ENCODE measurements at places on chromosomes 12 and 14.
A peak's percentile ranks its signal among the peaks of the same experiment; 100 is the strongest.

DNA sequence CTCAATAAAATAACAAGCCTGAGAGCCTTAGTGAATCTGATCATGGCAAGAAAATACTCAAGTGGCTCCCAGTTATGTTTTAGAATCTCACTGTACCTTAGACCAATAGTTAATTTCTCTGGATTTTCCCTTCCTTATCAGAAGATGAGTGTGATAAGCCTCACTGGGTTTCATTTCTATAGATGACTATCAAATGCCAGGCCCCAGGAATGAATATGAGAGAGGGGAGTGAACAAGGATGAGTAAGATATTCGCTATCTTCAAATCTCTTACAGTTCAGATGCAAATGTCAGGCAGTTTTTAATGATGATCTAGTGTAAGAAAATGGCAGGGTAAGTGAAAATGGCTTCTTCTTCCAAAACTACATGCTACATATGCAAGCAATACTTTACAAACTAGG lies 26.1 kb upstream of the OR10P1 start:
- H3K27me3 ChIP-seq: no peaks in the 10 kb centered on the region
- H3K4me3 ChIP-seq: no peak overlapping the region
- no peak overlapping the region for H3K27ac ChIP-seq
- no peaks in the 10 kb centered on the region for H3K36me3 ChIP-seq

DNA sequence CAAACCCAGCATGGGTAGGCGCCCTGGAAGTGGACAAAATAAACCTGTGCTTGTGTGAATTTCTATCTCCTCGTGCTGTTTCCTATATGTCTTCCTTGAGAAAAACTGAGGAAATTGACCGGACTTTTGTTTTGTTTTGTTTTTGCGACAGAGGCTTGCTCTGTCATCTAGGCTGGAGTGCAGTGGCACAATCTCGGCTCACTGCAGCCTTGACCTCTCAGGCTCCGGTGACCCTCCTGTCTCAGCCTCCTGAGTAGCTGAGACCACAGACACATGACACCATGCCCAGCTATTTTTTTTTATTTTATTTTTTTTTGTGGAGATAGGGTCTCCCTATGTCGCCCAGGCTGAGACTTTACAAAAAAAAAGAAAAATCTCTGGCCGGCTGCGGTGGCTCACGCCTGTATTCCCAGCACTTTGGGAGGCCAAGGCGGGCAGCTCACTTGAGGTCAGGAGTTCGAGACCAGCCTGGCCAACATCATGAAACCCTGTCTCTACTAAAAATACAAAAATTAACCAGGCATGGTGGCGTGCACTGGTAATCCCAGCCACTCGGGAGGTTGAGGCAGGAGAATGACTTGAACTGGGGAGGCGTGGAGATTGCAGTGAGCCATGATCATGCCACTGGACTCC lies 22.5 kb upstream of the MIA2 start:
- H3K4me1 ChIP-seq: no peaks in the 10 kb centered on the region
- H3K27me3 ChIP-seq: no peaks in the 10 kb centered on the region
- no peak for DNase-seq
- no peaks in the 10 kb centered on the region for H3K36me3 ChIP-seq
- no peak overlapping the region for H3K4me3 ChIP-seq

- no peak for DNase-seq
- no peaks in the 10 kb centered on the region for H3K27me3 ChIP-seq
- no peaks in the 10 kb centered on the region for H3K36me3 ChIP-seq
- H3K4me1 ChIP-seq: no peaks in the 10 kb centered on the region
Measured at GRCh38 chr14:104520620-104521410, 58.7 kb upstream of the C14orf180 start.

GRCh38 chr14:63855281-63855680 lies 2.5 kb downstream of the SYNE2 start:
- no peak for DNase-seq
- H3K27me3 ChIP-seq: no peaks in the 10 kb centered on the region
- H3K4me3 ChIP-seq: no peak overlapping the region
- H3K36me3 ChIP-seq: no peaks in the 10 kb centered on the region
- peaks cover 1% of the 10 kb centered on the region for H3K4me1 ChIP-seq

DNA sequence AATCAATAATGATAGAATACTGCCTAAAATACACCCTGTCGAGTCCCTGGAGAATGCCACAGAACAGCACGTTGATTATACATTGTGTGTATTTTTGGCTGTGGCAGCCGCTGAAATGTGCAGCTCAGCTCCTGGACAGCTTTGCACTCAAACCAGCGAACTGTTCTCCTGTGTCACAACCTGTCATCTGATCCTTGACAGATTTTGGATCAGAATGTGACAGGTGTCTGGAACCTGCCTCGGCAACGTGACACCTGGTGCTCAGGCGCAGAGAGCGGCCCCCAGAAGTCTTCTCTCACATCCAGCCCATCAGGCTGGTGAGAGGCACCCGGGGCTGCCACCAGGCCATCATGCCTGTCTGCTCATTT lies 19.3 kb downstream of the MVK start:
- no peak for DNase-seq
- peaks cover 12% of the 10 kb centered on the region for H3K36me3 ChIP-seq
- no peaks in the 10 kb centered on the region for H3K4me1 ChIP-seq
- H3K27ac ChIP-seq: no peak overlapping the region

DNA sequence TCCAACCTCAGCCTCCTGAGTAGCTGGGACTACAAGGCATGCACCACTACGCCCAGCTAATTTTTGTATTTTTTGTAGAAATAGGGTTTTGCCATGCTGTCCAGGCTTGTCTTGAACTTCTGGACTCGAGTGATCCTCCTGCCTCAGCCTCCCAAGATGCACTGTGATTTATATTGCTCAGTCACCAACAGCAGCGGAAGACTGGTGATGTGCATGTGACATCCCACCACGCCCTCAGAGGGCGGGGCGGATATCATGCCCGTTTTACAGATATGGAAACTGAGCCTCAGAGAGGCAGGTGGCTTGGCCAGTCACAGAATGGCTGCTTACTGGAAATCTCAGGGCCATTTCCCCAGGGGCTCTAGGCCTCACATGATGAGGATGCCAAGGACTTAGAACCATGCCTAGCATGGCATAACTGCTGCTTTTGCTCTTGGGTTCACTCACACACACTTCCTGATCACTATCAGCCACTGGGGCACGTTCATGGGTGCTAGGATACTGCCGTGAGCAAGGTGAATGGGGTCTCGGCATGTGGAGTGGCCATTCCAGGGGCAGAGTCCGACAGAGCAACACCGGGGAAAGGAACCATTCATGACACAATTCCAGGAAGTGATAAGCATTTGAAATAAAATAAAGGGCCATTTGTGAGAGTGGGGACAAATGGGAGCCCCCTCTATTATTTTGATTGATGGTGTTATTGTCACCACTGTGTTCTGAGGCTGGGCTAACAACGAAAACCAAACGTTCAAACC lies 31.9 kb downstream of the RBM19 start:
- H3K4me1 ChIP-seq: no peaks in the 10 kb centered on the region
- no peaks in the 10 kb centered on the region for H3K27me3 ChIP-seq
- DNase-seq: no peak
- no peak overlapping the region for H3K4me3 ChIP-seq

- no peaks in the 10 kb centered on the region for H3K27me3 ChIP-seq
- no peak for DNase-seq
- H3K36me3 ChIP-seq: peaks cover 5% of the 10 kb centered on the region
- H3K4me1 ChIP-seq: no peaks in the 10 kb centered on the region
- no peak overlapping the region for H3K27ac ChIP-seq
Measured at GRCh38 chr12:98646294-98647090, 1.4 kb downstream of the APAF1 start.

GRCh38 chr14:68941820-68942219 lies 37.3 kb downstream of the ACTN1 start:
- H3K27ac ChIP-seq: no peak overlapping the region
- peak; percentile 66 for DNase-seq
- H3K36me3 ChIP-seq: no peaks in the 10 kb centered on the region
- peaks cover 24% of the 10 kb centered on the region for H3K4me1 ChIP-seq
- no peaks in the 10 kb centered on the region for H3K27me3 ChIP-seq
- no peak overlapping the region for H3K4me3 ChIP-seq

DNA sequence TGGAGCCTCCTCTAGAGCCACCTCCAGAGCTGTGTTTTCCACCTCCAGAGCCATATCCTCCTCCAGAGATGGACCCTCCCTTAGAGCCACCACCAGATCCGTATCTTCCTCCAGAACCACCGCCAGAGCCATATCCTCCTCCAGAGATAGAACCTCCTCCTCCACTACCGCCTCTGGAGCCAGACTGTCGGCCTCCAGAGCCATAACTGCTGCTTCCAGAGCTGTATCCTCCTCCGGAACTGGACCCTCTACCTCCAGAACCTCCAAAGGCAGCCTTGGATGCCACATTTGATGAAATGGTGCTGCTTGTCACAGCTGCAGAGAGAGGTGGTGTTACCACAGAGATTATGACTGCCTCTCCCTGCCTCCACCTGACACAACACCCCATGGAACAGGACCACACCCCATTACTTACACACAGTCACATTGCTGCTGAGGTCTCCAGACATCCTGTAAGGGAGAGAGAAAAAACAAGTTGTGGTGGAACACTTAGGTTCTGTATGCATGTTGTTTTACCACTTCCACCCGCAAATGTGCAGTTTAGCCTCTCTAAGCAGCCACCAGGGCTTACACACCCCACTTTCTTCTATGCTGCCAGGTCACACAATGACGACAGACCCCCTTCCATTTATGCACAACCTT lies 6.8 kb downstream of the KRT2 start:
- no peak for DNase-seq
- no peaks in the 10 kb centered on the region for H3K4me1 ChIP-seq
- no peak overlapping the region for H3K27ac ChIP-seq
- no peak overlapping the region for H3K4me3 ChIP-seq

DNA sequence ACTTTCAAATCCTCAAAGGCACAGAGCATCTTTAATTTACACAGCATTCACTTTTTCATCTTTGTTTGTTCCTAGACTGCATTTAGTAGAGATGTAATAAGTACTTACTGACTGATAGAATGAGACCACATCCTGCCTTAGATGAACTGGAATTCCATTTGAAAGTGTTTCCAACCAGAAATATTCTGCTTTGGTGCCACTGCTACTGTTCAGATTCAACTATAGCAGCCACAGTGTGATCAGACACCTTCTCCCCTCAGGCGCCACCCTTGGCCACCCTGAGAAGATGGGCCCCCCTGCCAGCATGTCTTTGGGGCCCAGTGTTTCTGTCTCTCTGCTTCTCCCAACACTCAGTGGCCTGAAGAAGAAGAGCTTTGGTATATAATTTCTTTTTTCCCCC lies 449.1 kb downstream of the RAD51B start:
- peaks cover 1% of the 10 kb centered on the region for H3K4me1 ChIP-seq
- DNase-seq: no peak
- H3K27ac ChIP-seq: no peak overlapping the region
- no peaks in the 10 kb centered on the region for H3K36me3 ChIP-seq
- no peak overlapping the region for H3K4me3 ChIP-seq
- no peaks in the 10 kb centered on the region for H3K27me3 ChIP-seq

DNA sequence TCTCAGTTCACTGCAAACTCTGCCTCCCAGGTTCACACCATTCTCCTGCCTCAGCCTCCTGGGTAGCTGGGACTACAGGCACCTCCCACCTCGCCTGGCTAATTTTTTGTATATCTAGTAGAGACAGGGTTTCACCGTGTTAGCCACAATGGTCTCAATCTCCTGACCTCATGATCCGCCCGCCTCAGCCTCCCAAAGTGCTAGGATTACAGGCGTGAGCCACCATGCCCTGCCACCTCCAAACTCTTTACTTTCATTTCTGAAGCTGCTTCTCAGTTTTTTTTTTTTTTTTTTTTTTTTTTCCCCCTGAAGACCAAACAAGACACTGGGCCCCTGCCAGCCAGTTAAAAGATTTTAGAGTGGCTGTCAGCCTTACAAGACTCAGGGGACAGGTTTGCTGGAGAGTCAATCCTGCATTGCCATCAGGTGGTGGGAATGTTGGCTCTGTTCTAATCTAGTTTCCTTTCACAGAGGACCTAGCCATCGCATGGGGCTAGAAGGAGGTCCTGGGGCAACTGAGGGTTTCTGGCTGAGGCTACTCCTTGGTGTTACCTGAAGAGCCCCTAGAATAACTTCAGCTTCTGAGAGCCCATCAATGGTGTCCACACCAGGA lies 37.4 kb upstream of the HIGD1C start:
- no peak for DNase-seq
- H3K27me3 ChIP-seq: no peaks in the 10 kb centered on the region
- no peak overlapping the region for H3K4me3 ChIP-seq
- no peak overlapping the region for H3K27ac ChIP-seq
- H3K4me1 ChIP-seq: no peaks in the 10 kb centered on the region

DNA sequence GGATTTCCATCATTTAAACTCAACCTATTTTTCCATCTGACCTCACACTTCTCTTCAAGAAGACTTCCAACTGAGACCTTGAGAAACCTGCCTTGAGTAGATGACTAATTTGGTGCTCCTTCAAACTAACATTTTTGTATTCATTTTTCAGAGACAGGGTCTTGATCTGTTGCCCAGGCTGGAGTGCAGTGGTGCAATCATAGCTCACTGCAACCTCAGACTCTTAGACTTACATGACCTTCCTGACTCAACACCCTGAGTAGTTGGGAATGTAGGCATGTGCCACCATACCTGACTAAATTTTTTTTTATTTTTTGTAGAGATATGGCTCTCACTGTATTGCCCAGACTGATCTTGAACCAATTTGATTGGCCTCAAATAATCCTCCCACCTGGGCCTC lies 389.9 kb downstream of the PDZRN4 start:
- no peak for DNase-seq
- H3K4me3 ChIP-seq: no peak overlapping the region
- H3K27me3 ChIP-seq: no peaks in the 10 kb centered on the region
- peaks cover 1% of the 10 kb centered on the region for H3K4me1 ChIP-seq
- H3K36me3 ChIP-seq: no peaks in the 10 kb centered on the region

- peaks cover 1% of the 10 kb centered on the region for H3K4me1 ChIP-seq
- H3K36me3 ChIP-seq: no peaks in the 10 kb centered on the region
- no peak for DNase-seq
- no peak overlapping the region for H3K4me3 ChIP-seq
- no peaks in the 10 kb centered on the region for H3K27me3 ChIP-seq
Measured at GRCh38 chr12:8692573-8692972, 5.2 kb upstream of the RIMKLB start.

DNA sequence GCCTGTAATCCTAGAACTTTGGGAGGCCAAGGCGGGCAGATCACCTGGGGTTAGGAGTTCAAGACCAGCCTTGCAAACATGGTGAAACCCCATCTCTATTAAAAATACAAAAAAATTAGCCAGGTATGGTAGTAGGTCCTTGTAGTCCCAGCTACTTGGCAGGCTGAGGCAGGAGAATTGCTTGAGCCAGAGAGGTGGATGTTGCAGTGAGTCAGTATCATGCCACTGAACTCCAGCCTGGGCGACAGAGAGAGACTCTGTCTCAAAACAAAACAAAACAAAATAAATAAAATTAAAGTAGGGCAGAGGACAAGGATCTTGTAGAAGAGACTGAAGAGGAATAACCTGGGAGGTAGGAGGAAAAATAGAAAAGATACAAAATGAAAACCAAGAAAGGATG lies 45.5 kb upstream of the GUCY2C start:
- no peak for DNase-seq
- no peak overlapping the region for H3K4me3 ChIP-seq
- H3K27ac ChIP-seq: no peak overlapping the region
- H3K27me3 ChIP-seq: no peaks in the 10 kb centered on the region
